Activated CD8-positive, alpha-beta T cell treated with anti-CD3 and anti-CD28 coated beads, Interleukin-2, amount 10 ng/mL, durations not matched to agents 7 days and 5 days (primary cell): ENCODE measurements at places on chromosomes 11 and 22.

- DNase-seq: no peak
Observed at GRCh38 chr22:27127911-27128310, 470.5 kb downstream of the MIAT start.

- no peak for DNase-seq
Observed at GRCh38 chr11:103940551-103940950, 95.9 kb upstream of the DDI1 start.

GRCh38 chr11:91730057-91730456, 494.6 kb upstream of the FAT3 start:
- DNase-seq: no peak

DNA sequence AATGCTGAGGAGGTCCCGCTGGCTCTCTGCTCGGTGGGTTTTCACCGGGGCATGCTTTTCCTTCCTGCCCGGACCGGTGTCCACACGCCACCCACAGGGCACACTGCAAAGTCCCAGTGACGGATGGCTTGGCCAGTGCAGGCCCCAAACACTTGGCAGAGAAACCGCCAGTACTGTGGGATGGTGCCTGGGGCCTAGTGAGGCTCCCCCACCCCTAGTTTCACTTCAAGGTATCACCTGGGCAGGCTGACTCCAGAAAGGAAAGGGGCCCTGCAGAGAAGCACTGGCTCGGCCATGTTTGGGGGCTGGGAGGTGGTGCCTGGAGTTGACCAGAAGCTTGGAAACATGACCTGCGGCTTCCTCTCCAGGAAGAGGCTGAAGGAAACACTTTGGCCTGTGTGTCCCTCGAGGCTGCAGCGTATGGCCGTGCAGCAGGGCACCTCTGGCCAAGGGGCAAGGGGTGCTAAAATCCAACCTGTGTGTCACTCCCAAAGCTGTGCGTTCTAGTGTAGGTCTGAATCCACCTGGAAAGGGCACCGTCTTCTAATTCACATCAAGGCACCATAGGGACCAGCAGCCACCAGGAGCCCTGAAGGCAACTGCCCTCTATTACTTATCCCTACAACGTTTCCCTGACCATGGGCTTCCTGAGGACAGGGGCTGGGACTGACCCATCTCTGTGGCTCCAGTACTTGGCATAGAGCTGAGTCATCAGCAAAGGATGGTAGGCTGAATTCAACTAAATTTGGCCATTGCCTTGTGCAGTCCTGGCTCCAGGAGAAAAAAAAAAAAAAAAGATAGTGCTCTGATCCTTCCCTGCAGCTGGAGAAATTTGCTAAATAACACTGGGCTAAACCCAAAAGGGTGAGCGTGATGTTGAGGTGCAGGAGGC, 22.6 kb downstream of the TPBGL start:
- no peak for DNase-seq

DNA sequence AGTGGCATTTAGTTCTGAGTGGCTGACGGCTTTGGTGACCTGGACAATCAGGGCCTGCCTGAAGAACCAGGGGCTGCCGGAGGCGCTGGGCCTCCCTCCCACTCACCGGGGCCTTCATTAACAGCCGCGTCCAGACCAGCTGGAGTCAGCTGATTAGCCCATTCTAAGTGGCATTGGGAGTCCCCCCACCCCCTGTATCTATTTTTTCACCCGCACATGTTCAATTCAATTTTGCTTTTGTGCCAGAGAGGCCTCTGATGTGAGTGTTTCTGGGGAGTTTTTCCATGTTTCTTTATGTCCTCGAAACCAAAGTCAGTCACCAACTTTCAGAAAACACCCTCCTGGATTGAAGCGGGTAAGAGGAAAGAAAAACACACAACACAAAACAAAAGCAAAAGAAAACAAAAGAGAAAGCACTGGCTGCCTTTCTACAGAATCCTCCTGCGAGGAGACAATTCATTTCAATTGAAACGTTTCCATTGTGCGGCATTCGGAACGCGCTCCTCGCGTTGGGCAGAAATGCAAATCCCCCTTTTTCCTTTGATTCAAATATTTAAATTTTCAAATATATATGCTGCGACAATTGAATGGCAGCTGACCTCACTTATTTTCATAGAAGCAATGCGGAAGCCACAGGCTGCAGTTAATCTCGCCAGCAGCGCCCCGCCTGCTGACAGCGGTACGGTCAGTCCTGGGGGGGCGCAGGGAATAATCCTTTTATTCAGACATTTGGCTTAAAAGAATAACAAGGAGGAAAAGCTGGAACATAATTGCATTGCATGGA, 17.7 kb downstream of the CDKN1C start:
- DNase-seq: no peak

DNA sequence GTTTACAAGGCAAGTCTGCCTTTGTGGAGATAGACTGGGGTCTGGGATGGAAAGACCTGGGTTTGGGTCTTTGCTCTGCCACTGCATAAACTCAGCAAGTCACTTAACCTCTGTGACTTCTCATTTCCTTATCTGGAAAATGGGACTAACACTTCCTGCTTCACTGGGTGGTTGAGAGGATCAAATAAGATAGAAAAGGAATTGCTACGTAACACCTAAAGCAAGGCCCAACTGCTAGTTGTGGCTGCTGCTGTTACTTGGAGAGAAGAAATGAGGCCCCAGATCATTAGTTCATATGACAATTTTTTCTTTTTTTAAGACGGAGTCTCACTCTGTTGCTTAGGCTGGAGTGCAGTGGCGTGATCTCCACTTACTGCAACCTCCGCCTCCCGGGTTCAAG, 5.9 kb downstream of the PTPRJ start:
- no peak for DNase-seq

DNA sequence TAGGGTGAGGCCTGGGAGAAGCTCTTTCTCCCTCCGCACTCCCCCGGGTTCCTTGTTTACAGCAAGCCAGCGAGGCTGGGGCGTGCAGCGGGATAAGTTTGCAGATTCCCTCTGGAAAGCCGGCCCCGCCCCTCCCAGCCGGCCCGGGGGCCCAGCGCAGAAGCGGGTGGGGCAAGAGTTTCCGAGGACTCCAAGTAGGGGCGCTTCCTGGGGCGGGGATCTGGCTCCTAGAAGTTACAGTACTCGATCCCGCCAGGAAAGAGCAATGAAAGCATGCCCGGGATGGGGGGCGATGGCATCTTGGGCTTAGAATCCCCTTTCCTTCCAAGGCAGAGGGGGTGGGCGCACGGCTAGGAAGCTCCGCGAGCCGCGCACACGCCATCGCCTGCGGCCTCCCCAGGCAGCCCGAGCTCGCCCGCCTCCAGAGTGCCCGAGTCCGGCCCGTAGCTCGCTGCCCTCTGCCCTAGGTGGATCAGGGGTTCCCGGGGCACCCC, 385 bp downstream of the TST start:
- no peak for DNase-seq

- no peak for DNase-seq
Observed at GRCh38 chr11:12158909-12159308, 48.5 kb downstream of the MICAL2 start.

DNA sequence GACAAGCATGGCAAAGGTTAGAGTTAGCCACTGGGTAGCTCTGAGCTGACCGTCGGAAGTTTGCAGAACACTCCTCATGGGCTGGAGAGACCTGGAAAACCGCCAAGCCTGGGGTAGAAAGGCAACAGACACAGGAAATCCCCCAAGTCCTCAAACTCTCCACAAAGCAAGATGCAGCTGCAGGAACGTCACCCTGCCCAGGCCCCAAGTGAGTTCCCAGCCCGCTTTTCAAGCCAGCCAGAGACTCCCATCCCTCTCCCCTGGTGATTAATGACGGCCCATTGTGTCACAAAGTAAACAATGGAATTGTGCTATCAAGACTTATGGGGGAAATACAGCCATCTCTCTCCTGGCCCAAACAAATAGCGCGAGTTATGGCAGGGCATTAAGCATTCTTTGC, 633.0 kb downstream of the TBC1D22A start:
- no peak for DNase-seq

DNA sequence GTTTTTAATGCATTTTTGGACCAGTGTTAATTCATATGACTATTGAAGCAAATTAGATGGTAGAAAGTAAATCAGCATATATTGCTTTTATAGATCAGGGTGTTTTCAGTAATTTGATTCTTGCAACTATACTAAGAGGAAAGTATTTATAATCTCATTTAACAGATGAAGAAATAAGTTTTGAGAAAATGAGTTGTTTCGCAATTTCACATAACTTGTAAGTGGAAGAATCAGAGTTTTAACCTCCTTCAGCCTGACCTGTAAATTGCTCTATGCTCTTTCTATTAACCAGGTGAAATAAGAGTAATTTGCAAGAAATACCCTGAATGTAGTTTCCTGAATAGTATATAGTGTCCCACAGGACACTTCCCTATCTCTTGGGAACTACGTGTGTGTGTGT, 1106.8 kb upstream of the RAG2 start:
- DNase-seq: no peak

DNA sequence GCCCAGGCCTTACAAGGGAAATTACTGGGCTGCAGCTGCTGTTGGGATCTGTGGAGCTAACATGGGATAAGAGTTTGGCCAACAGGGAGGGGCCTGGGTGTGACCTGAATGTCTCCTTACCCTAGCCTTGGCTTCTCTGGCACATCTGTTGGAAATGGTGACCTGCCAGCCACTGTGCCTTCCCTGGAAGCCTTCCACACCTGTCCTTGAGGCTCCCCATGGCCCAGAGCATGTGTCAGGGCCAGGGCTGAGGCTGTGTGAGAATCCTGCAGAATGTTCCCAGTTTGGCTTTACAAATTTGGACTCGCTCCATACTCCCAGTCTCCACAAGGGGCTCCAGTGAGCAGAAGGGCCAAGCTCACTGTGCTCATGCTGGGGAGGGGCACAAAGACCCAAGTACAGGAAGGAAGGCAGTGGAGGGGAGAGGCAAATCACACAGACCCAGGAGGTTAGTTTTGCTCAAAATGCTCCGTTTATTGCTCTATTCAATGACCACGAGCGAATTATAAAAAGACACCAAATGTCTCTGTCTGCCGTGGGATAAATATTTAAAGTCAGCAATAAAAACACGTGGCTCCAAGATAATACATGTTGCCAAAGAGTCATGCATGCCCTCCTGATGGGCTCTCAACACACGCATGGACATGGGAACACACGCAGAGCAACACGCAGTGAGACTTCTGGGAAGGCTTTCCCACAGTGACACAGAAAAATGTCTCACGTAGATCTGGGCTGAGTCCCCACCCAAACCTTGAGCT, 1.7 kb upstream of the IGSF22 start:
- DNase-seq: peak; percentile 56

DNA sequence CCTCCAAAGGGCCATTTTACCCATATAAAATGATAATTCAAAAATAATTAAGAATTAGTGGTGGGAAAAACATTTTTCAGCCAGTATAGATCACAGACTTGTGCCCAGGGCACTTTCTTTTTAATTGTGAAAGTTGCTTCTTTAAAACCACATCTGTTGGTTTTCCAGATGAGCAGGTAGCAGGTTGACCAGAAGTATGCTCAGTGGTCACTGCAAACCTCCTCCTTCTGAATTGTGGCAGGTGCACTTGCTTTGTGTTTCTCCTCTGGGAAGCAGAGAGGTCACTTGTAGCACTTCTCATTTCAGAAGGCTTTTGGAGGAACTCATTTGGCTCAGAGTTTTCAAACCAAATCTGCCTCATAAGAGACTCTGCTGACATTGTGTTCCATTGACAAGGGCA, 24.6 kb upstream of the CWF19L2 start:
- no peak for DNase-seq

- DNase-seq: no peak
Observed at GRCh38 chr11:122642971-122643370, 12.6 kb upstream of the UBASH3B start.

DNA sequence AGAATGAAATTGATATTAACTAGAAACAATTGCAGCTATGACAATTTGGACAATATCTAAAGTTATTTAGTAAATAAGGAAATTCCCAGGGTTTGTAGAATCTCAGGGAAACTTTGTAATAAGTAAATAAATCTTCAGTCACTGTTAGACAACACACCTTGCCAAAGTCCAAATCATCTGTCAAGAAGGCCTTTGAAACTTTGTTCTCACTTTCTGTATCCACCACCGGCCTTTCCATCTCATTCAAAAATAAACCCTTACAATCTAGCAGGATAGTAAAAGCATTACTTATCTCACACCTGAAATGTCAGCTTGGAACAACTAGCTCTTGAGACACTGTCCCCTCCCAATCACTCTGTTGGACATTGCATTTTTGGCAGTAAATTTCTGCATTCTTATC, 7.9 kb downstream of the NNMT start:
- DNase-seq: no peak

GRCh38 chr11:92306966-92307510, 82.4 kb downstream of the FAT3 start:
- no peak for DNase-seq

DNA sequence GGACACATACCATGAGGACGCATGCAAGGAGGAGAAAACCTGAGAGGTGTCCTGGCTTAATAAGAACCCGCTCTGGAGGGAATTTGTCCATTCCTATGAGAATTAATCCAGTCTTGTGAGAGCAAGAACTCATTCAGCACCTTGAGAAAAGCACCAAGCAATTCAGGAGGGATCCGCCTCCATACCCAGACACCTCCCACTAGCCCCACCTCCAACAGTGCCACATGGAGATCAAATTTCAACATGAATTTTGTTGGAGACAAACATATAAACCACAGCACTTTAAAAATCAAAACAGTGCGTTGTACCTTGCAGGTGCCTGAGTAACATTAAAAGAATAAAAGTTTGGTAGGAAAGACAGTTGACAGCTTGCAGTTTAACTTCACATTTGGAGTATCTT, 11.4 kb downstream of the UBE4A start:
- DNase-seq: no peak

DNA sequence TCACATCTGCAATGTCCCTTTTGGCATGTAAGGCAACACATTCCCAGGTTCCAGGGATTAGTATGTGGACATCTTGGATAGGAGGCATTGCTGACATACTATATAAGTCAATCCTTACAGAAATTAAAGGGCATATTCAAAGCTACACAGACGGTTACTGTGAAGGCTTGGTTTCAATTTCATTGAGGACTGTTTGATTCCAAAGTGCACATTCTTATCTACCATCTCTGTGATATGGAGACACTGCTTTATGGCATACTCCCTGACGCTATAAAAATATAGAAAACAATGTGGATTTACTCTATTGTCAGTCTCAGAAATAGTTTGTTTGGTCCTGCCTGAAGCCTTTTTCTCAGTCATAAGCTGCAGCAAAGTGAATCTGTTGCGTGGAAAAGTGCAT, 1486.7 kb downstream of the FAM181B start:
- DNase-seq: no peak

GRCh38 chr11:73980001-73980961, 2.4 kb downstream of the UCP2 start:
- peak; percentile 92 for DNase-seq

- DNase-seq: no peak
Observed at GRCh38 chr11:123265951-123266350, 70.9 kb upstream of the CLMP start.

- DNase-seq: no peak
Observed at GRCh38 chr11:67289226-67289650, at the start of gene ANKRD13D. Gene ANKRD13D (plus strand): TSS chr11:67289303. CDS start chr11:67289461, 158 bp downstream.

- DNase-seq: no peak
Observed at GRCh38 chr22:35656284-35656752, 8.1 kb downstream of the APOL6 start.

- peak; percentile 64 for DNase-seq
Observed at GRCh38 chr11:95088946-95089619, 563 bp upstream of the ENDOD1 start.

- DNase-seq: no peak
Observed at GRCh38 chr11:9923280-9923679, 259.4 kb downstream of the SWAP70 start.

- DNase-seq: no peak
Observed at GRCh38 chr22:47396515-47396914, 634.1 kb downstream of the TBC1D22A start.
